ENCODE measurements at places on chromosomes 2 and 18.
A peak's percentile ranks its signal among the peaks of the same experiment; 100 is the strongest.

GRCh38 chr2:15980605-15981098 lies 40.3 kb downstream of the MYCN start:
- DNase-seq = no peak

DNA sequence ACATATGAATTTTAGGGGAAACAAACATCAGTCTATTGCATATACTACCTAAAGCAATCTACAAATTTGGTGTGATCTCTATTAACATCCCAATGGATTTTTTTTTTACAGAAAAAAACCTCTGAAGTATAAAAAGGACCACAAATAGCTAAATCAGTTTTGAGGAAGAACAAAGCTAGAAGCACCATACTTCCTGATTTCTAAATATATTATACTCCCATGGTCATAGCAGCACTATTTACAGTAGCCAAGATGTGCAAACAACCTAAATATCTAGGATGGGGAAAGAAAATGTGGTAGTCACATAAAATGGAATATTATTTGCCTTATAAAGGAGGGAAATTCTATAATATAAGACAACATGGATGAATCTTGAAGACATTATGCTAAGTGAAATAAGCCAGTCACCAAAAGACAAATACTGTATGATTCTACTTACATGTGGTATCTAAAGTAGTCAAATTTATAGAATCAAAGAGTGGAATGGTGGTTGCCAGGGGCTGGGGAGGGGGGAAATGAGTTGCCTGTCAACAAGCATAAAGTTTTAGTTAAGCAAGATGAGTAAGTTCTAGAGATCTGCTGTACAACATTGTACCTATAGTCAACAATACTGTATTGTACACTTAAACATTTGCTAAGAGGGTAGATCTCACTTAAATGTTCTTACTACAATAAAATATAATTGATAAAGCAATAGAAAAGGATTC lies 17.6 kb upstream of the CASP8 start:
- peak; percentile 20 for DNase-seq

GRCh38 chr2:131103165-131103564 lies 2.0 kb upstream of the PLEKHB2 start:
- DNase-seq = no peak

GRCh38 chr18:2956056-2956455 lies 56.9 kb downstream of the LPIN2 start:
- no peak for DNase-seq

DNA sequence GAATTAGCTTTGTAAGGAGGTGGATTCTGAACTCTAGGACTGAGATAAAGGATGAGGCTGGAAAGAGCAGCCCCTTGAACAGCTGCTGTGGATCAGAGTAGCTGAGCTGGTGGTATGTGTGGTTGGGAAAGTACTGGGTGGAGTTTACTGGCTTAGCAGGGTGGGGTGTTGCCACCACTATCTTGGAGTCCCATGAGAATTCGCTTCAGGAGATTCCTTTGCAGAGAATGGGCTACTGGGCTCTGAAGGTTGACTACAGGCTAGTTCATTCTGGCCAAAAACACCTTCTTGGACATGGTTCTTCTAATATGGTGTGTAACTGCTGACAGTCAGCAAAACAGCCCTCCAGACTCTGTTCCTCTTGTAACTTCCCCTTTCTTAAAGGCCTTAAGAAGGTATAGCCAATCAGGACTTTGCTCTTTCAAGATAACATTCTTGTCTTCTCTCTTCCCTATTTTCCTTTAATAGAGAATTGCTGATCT lies 52.7 kb downstream of the TET3 start:
- DNase-seq = no peak

DNA sequence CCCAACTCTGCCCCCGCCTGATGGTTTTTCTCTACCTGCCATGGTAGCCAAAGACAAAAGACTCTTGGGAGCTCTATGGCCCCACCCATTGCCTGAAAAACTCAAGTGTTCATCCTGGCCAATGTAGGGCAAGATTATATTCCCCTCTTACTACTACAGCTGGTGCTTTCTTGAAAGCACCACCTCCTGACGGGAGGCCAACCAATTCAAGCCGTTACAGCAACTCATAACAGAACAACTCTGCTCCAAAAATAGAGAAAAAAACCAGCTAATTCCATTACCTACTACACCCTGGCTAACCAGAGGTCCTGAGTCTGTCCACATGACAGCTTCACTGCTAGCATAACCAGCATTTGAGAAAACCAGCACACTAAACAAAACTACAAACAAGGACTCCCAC lies 127.5 kb upstream of the GAREM1 start:
- no peak for DNase-seq

DNA sequence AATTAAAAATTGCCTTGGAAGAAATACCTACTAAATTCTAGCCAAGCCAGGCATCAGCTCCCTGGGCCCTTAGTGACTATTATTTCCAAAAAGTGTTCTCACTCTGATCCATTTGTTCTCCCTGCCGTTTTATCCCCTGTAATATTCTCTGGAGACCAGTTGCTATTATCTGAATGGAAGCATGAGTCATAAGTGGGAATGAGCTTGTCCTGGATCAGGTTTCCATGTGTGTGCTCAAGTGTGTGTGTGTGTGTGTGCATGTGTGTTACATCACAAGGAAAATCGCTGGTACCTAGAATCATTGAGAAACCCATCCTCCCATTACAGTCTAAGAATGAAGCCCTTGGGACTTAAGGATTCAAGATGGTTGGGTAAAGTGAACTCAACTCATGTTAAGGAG lies 130.3 kb upstream of the CXCR4 start:
- no peak for DNase-seq

DNA sequence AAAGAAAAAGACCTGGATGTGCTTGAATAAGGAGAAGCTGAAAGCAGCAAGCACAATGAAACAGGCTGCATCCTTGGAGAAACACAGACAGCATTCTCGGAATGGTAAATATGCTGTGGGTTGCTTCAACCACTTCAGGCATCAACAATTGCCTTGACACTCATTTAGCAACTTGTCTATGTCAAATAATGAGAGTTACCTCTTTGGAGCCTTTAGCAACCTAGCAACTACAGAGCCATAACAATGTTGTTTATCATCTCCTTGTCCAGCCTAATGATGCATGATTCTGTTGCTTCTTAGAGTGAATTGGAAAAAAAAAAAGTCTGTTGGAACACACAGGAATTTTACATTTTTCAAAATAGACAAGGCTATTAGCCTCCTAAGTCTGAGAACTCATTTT lies 410.6 kb downstream of the PIK3C3 start:
- no peak for DNase-seq

DNA sequence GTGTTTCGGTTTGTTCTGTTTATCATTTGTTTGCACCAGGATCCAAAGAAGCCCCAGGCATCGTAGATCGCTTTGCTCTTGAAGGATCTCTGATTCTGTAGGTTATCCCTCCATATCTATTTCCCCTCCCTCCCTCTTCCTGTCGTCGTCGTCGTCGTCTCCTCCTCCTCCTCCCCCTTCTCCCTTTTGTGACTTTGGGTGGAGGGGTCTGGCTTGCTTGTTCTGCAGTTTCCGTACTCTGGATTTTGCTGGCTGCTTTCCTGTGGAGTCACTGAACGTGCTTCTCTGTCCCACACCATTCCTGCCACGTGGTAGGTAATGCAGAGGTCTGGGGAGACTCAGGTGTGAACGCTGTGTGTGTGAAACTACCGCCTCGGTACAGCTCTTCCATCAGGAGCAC lies 225.0 kb downstream of the LDLRAD4 start:
- no peak for DNase-seq

DNA sequence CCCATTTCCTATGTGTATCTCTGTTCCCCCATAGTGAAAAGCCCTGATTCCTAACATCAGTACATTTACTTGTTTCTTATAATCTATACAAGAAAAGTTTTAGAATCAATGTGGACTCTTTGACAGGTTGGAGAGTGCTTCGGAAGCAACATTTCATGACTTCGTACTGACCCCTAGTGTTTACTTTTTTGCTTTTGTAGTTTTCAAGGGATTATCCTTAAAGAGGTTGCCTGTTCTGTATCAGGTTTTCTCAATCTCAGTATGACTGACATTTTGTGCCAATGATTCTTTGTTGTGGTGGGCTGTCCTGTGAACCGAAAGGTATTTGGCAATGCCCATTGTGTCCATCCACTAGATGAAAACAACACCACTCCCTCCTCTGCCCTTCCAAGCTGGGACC lies 43.3 kb upstream of the SERPINB2 start:
- DNase-seq = peak; percentile 69

GRCh38 chr2:8215982-8216381 lies 465.9 kb upstream of the ID2 start:
- DNase-seq = no peak

- DNase-seq = no peak
Measured at GRCh38 chr2:58098254-58099095, 51.9 kb downstream of the VRK2 start.

- no peak for DNase-seq
Measured at GRCh38 chr2:3251946-3252345, 125.7 kb downstream of the EIPR1 start.

GRCh38 chr2:3101016-3101942 lies 276.3 kb downstream of the EIPR1 start:
- DNase-seq = no peak

GRCh38 chr2:144213797-144214196 lies 306.1 kb downstream of the ZEB2 start:
- DNase-seq = no peak

DNA sequence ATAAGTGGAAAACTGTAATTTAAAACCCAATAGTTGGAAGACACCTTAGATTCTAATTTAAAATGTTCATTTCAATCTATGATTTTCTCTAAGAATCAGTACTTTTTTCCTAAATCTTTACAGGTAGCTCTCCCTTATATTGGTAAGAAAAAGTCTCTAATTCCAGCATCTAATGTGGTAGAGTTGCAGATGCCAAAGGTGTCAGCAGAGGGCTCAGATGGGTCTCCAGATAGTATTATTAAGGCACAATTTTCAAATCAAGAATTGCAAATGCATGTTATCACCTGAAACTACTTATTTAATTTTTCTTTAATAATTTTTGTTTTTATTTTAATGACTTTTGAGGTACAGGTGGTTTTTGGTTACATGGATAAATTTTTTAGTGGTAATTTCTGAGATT lies 25.5 kb upstream of the ITGA4 start:
- DNase-seq = no peak

DNA sequence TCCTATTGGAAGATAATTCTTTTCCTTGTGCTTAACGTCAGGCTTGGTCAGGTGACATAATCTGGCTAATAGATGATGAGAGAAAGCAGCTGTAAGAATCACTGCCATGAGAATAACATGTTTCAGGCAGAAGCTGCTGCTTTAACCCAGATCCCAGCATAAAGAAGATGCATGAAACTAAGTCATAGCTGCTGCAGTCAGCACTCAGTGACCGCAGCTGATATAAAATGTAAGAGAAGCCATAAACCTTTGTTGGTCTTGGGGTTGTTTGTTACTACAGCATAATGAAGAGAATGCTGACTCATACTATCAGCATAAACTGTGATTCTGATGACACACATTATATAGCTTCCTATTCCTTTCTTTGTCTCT lies 274.3 kb upstream of the TRIB2 start:
- DNase-seq = no peak

DNA sequence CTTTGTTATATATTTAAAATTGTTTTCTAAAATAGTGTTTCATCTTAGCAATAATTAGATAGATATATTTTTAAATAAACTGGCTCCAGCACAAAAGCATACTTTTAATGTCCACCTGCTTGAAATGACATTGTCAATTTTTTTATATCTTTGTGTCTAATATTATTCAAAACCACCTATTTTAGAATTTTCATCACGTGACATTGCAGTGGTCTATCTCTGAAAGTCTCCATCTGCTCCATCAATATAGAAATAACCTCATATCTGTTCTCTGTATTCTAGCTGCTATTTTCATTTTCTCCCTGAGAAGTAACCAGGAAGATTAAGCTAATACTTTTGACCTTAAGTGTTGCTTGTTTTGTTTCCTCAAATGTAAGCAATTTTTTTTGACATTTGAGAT lies 248.0 kb upstream of the CNTNAP5 start:
- DNase-seq = no peak

DNA sequence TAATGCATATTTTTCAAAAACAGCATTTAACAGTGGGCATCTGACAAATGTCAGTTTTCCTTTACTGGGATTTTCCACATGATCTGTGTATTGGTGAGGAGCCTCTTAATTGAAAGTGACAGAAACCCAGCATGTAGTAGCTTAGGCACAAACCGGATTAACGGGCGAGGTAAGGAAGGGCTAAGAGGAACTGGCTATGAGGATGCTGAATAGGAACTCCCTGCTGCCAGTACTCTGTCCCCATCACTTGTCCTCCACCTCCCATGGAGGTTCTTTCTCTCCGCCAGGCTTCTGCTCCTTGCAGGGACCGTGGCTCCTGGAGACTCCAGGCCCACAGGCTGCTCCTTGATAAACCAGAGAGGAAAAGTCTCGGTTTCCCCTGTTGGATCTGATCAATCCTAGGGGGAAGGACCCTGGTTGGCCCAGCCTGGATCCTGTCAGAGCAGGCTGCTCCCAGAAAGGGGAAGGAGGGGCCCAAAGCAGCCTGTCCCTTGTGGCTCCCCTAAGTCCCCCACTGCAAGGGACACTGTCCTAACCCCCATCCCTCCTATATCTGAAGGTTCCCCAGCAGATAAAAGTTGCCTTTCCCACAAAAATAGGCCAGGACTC lies 10.3 kb downstream of the TEX44 start:
- no peak for DNase-seq

- DNase-seq = no peak
Measured at GRCh38 chr2:80322311-80322920, 17.9 kb upstream of the LRRTM1 start.

- DNase-seq = no peak
Measured at GRCh38 chr2:17051538-17051937, 385.9 kb upstream of the CYRIA start.

- no peak for DNase-seq
Measured at GRCh38 chr18:30945761-30946160, 96.8 kb downstream of the DSC3 start.

- no peak for DNase-seq
Measured at GRCh38 chr2:215918901-215919599, 94.3 kb downstream of the MREG start.

DNA sequence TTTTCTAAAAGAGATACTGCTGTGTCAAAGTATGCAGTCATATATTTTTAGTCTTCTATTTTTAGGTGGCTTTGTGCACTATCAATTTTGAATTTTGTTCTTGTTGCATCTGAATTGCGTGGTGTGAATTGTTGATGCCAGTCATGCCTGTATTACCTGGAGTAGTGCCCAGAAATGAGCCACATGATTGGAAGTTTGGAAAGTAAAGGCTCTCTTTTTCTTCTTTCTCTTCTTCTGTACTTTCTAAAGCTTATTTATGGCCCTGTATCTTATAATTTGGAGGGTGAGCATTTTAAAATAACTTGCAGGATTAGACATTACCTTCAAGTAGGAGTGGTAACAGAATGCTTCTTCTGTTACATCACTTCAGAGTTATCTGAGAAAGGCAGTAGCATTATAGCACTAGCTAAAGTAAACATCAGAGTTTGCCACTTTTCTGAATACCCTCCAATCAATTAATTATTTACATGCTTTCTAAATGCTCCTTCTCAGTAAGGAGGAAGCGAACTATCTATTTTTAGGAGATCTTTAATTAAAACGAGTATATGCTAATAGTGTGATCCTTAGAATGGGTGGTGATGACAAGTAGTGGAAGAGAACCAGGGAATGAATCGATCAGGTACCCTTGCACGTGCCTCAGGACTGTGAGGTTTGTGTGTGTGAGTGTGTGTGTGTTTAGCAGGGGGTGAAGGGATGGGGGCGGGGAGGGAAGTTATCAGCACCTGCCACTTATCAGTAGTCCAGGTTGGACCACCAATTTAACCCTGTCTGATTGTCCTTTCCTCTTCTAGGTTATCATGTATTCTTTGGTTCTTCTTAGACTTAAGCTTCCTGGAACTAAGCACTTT lies 112.5 kb downstream of the MAP3K20 start:
- DNase-seq = no peak
